NCI-H2029 treated with DMSO at 0.1 percent for 48 hours (cell line): ENCODE measurements at places on chromosomes 7 and 10.

GRCh38 chr7:128713794-128714193 is 25.4 kb upstream of the CALU start:
- DNase-seq = no peak

GRCh38 chr7:137480401-137480800 is 136.9 kb upstream of the PTN start:
- DNase-seq = no peak

DNA sequence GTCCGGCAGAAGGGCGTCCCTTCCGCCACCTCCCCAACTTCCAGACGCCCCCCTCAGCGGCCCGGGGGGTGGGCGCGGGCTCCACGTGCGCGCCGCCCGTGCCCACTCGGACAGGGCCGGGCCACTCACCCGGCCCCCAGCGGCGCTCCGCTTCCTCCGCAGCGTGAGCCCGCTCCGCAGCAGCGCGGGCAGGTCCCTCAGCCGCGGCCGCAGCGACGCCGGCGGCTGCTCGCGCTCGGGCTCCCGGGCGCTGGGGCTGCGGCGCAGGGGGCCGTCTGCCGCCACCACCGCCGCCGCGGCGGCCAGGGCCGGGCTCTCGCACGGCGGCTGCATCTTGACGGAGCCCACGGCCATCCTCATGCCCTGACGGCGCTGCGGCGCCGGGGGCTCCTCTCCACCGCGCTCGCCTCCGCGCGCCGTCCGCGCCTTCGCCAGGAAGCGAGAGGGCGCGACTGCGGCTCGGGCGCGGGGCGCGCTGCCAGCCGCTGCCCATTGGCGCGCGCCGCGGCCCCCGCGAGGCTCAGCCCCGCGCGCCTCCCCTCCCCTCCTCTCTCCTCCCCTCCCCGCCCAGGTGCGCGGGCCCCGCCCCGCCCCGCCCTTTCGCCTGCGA is at the start of gene RAPGEF5:
Gene RAPGEF5 (minus strand): TSS at position 454 of the 610 bp plus-strand sequence. CDS start 94 bp downstream, at position 360.
- peak; percentile 55 for DNase-seq

DNA sequence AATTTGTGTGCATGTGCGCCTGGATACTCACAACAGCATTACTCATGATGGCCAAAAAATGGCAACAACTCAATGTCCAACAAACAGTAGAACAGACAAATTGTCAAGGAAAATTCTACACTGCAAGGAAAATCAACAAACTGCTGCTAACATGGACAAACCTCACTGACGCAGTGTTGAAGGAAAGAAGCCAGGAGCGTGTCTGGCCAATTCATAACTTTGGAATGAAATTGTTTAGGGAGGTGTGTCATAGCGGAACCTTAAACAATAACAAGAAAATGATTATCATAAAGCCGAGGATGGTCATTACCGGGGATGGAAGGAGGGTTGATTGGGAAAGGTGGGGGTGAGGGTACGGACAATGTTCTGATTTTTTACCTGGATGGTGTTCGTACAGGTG is 29.1 kb downstream of the ALOX5 start:
- no peak for DNase-seq

DNA sequence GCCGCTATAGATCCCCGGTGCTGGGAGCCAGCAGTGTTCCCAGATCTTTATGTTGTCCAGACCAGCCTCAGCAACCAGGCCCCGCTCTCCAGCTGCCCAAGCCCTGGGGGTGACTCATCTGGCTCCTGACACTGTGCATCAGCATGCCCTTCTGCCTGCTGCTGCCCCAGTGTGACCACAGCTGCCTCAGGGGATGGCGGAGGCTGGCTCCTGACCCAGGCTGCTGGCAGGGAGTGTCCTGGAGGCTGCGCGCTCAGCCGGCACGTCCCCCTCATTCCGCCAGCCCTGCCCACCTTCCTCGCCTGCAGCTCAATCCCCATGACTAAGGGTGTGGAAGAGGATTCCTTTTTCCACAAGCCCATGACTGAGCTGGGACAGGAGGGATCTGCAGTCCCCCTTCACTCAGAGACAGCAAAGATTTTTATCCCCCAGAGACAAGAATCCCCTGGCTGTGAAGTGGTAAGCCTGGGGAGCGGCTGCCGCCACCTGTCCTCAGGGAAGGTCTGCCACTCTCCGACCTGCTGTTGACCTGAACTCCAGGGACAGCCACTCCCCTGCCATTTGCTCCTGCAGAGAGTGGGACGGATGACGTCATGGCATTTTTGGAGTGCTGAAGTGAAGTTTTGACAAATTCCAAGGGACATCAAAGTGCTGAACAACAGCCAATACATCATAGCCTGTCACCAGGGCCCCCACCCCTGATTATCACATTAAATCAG is 182.8 kb upstream of the BMPER start:
- no peak for DNase-seq
